ENCODE measurements at places on chromosomes 4 and X.

- DNase-seq: no peak
These were observed 179.7 kb upstream of the NDP start for GRCh38 chrX:44152852-44153251.

GRCh38 chr4:65661471-65661870 lies 8.8 kb downstream of the EPHA5 start:
- DNase-seq: no peak

GRCh38 chr4:26105337-26105736 lies 191.3 kb downstream of the SMIM20 start:
- DNase-seq: no peak

DNA sequence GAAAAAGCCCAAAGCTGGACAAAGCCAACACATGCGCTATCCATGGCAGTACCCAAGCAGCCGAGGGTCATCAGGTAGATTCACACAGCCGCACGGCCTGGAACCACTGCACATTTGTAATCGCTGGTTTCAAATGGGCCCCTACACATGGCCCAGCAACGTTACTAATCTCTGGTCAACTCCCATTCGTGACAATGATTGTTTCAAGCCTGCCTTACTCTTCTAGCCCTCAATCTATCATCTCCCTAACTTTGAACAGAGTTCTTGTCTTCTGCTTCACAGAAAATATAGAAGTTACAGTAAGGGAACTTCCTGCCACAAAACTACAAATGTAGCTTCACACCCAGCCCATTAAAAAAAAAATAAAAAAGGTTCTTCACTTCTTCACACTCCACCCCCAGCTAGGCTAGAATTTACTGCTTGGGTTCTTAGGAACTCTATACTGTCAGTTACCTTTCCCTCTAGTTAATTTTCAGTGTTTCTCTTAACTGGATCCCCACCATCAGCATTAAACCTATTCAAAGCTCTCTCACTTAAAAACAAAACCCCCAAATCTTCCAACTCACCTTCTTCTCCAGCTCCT lies 24.2 kb downstream of the CASP3 start:
- DNase-seq: no peak

GRCh38 chr4:185255868-185256267 lies 46.5 kb downstream of the SNX25 start:
- DNase-seq: no peak

- DNase-seq: no peak
These were observed 27.8 kb downstream of the COPS4 start for GRCh38 chr4:83062739-83063138.

GRCh38 chr4:36159208-36159607 lies 85.1 kb downstream of the ARAP2 start:
- DNase-seq: no peak

DNA sequence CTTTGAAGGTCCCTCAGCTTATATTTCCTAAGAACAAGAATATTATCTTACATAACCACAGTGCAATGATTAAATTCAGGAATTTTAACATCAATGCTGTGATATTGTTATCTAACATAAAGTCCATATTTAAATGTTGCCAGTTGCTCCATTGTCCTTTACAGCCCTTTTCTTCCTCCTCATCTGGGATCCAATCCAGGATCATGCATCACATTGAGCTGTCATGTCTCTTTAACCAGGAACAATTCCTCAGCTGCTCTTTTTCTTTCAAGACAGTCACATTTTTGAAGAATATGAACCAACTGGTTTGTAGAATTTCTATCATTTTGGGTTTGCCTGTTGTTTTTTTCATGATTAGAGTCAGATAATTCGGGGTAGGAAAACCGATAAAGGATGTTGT lies 12.0 kb downstream of the TMSB4X start:
- DNase-seq: no peak

GRCh38 chr4:128525387-128525786 lies 237.8 kb upstream of the PGRMC2 start:
- DNase-seq: no peak

GRCh38 chr4:56535915-56536314 lies 30.3 kb downstream of the ARL9 start:
- no peak for DNase-seq

GRCh38 chrX:87236830-87237440 lies 280.7 kb upstream of the KLHL4 start:
- no peak for DNase-seq

GRCh38 chr4:159446266-159446976 lies 343.5 kb downstream of the RAPGEF2 start:
- DNase-seq: no peak

GRCh38 chr4:4873203-4873602 lies 13.7 kb downstream of the MSX1 start:
- no peak for DNase-seq

DNA sequence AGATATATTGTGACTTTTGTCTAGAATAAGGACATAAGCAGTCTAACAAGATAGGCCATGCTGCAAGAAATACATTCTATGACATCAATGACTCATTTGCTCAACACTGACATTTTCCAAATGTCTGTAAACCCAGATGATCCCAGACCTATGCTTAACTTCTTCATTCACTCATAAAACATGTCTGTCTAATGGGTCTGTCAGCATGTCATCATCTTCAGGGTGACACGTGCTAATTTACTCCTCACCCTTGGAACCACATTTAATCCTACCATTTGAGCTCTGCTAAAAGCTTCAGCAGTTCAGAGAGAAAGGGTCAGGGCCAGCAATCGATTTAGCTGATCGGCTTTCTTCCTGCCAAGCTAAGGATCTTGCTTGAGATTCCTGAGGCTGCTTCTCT lies 109.4 kb upstream of the MAP3K15 start:
- no peak for DNase-seq

DNA sequence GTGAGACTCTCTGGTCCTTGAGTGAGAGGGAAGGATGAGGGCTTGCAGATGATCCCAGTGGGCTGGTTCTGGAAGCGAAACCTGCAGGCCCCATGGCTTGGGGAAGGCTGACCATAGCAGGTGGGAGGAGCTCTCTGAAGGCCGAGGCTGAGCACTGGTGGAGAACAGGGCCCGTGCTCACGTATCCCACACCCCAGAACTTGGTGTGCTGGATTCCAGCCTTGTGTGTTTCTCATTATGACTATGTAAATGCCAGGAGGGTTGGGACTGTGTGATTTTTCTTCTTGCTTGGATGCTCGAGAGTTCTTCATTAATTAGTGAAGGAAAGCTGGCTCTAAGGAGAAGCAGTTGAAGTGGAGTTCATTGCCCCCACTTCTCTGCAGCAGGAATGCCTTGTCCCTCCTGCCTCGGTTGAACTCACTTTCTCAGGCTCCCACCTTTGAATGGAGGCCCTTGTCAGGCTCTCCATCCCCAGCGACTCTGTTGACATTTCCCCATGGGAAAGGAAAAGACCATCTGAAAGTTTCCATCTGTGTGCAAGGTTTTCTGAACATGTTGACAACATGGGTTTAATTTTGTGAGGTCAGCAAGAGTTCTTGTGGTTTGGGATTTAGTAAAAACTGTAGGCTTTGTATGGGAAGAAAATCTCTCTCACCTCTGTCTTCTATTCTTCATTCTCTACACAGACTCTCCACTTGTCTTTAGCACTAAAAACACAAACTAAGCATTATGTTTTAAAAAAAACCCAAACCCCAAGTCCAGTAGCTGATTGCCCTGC lies 57.7 kb downstream of the TBL1X start:
- DNase-seq: no peak

GRCh38 chrX:133888984-133889383 lies 96.4 kb downstream of the GPC3 start:
- no peak for DNase-seq

- DNase-seq: no peak
These were observed 1886.4 kb upstream of the TENM3 start for GRCh38 chr4:180356766-180357165.

GRCh38 chr4:97121493-97121892 lies 1021.8 kb downstream of the STPG2 start:
- DNase-seq: no peak

- no peak for DNase-seq
These were observed 55.7 kb downstream of the BTC start for GRCh38 chr4:74738464-74739143.

DNA sequence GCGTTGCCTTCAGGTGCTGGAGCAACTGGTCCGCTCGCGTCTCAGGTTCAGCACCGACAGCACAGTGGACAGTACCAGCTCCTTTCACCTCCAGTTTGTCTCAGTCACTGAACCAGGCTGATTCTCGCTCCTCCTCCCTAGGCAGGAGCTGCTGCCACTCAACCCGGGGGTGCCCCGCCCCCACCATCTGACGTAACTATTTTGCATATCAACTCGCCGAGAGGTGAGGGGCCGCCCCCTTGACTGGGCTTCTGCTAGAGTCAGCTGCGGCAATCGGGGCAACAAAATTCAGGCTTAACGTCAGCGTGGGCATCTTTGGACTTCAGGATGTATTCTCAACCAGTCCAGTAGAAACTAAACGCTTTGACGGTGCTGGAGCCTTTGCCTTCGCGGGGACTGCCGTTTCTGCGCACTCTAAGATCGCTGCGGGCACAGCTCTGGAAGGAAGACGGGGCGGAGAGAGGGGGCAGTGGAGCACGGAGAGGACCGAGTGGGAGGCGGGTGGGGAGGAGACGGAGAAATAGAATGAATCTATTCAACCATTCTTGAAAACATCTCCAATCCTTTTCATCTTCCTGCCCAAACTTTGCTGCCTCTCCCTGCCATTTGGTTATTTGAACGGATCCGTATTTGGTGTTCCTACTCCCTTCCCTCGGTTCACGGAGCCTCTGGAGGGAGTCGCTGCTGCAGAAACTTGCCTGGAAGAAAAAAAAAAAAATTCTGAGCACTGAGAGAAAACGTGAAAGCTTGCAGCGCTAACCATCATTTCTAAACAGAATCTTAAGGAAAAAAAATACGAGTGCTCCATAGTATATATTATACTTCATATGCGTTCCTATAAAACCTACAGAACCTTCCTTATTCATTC lies at the start of gene FSTL5:
Gene FSTL5, minus strand, starts transcription at position 109 of the 868 bp plus-strand sequence. CDS start 52,604 bp downstream, outside the sequence.
- DNase-seq: no peak

DNA sequence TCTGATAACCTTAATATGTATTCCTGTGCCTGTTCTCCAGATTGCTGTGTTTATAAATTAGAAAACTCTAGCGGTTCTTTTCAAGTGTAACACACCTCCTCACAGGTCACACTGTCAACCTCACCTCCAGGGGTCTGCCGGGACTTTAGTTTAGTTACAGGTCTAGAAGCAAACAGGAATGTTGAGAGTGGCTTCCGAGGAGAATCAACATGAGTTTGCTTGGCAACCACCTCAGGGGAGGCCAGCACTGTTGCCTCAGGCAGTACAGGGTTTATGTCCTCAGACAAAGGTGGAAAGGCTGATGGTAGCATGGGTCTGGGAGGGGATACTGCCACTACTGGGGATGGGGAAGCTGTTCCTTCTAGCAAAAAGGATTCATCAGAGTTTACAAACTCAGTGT lies 438.0 kb downstream of the DTHD1 start:
- DNase-seq: no peak

DNA sequence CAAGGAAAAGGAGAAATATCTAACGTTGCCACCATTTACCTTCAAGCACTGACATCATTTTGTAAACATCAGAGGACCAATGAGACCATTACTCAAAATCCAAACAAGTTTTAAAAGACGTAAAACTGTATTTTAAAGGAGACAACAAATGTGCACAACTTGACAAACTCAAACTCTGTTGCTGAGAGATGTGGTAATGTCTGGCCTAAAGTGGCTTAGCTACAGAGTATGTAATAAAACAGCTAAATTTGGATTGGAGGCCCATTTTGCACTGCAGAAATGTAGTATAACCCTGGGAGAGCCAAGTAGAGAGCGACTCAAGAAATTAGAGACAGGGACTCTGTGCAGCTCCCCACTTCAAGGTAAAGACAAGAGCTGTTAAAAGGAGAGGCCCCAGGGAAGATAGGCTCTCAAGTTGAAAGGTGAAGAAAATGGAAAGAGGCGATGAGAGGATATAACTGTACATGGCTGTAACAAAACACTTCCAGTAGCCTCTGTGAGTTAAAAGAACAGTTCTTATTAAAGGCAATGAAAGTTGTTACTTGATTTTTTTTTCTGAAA lies 20.3 kb downstream of the UNC5C start:
- no peak for DNase-seq
